Activated naive CD4-positive, alpha-beta T cell treated with anti-CD3 and anti-CD28 coated beads, Interleukin-2, amount 50 U/mL, for 16 hours (primary cell): ENCODE measurements at places on chromosomes 1 and 21.

- DNase-seq: no peak
These were observed 67.2 kb upstream of the FOXD3 start for GRCh38 chr1:63255153-63255552.

GRCh38 chr1:244780311-244780710, 55.1 kb upstream of the COX20 start:
- DNase-seq: no peak

- no peak for DNase-seq
These were observed 1078.3 kb downstream of the TTLL7 start for GRCh38 chr1:82920418-82921248.

- DNase-seq: no peak
These were observed 7.8 kb downstream of the GPBP1L1 start for GRCh38 chr1:45678489-45678888.

DNA sequence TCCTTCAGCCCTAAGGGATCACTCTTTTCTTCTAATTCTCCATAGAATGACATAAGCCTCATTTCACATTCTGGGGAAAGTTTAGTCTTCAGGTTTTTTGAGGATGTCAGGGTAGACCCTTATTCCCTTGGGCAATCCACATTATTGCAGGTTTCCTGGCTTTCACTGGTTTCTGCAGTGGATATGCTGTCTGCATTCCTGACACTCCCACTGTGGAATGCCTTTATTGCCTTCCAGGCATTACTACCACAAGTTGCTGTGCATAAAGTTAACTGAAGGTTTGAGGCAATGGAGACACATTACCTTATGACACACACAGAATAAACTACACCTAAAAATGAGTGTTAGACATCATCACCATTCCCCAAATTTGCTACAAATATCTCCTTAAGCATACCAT, 12.7 kb downstream of the FASLG start:
- DNase-seq: no peak

DNA sequence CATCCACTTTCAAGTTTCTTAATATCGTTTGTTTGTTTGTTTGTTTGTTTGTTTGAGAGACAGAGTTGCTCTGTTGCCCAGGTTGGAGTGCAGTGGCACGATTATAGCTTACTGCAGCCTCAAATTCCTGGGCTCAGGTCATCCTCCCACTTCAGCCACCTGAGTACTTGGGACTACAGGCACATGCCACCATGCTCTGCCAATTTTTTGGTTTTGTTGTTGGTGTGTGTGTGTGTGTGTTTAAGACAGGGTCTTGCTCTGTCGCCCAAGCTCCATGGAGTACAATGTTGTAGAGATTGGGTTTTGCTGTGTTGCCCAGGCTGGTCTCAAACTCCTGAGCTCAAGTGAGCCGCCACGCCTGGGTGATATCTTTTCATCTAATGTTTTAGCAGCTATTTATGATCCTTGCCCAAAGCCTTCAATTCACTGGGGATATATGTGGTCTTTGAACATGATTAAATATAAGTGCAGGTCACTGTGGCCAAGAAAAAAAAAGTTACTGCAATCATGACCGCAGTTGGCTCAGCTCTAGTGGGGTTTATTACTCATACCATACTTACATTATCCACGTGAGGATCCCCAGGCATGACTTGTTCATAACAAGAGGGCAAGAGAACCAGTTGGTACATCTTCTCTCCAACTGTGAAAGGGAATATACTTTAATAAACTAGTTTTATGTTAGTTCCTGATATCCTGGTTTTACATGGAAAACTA, 8.0 kb downstream of the RRP1B start:
- no peak for DNase-seq

GRCh38 chr1:152039461-152039860, 2.7 kb upstream of the S100A11 start:
- no peak for DNase-seq

- no peak for DNase-seq
These were observed 9.3 kb downstream of the SLAMF7 start for GRCh38 chr1:160748181-160748877.

DNA sequence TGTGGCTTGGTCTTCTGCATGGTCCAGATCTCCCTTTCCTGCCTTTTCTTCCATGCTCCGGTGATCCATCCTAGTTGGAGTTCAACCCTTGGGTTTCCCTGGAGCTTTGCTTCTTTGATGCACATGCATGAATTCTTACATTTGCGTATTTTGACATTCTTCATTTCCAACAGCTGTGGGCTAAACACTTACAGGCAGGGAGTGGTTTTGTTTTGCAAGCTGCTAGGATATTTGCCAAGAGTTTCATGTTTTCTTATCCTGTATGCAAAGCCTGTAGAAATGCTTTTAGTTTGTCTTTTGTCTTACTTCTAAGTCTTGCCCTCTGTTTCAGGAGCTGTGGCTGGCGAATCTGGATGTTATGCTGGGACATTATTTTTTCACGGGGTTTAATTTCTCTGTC, 90.3 kb upstream of the PAXBP1 start:
- DNase-seq: no peak

DNA sequence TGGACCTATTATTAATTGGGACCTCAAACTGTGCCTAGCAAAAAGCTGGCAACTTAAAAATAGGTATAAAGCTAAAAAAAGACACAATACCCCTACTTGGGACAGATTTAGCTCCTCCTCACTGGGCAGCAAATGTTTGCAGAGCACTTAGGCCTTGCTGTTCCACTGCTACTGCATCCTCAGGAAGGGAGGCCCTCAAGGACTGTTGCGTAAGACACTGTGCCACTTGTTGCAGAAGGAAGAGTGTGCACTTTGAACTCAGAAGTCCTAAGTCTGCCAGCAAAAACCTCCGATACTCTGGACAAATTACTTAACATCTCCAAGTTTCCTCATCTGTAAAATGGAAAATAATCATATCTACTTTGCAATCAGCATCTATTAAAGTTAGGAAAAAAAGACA, 322.9 kb downstream of the BARHL2 start:
- no peak for DNase-seq

DNA sequence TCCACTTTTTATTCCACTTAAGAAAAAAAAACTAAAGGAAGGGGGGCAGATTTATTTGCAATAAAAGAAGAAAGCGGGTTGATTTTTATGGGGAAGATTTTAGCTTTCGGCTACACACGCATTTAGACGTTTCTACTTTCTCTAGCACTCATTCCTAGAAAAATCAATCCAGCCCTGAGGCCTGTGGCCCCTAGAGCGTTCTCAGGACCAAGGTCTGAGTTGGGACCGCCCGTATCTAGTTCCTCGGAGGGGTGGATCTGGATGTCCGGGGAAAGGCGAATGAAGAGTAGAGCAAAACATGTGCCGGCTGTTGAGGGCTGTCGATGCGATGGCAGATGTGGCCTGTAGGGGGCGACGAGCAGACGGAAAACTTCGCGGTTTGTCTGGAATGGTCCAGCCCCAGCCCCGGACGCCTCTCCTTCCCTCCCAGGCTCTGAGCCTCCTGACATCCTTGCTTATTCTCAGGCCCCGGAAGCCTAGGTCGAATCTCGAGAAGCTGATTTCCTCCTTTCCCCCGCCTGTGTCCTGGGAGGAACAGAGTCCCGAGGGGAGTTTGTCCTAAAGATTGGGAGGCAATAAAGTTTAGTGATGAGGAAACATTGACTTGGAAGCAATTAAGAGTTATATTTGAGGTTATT, 5.2 kb downstream of the FOXD3 start:
- no peak for DNase-seq

DNA sequence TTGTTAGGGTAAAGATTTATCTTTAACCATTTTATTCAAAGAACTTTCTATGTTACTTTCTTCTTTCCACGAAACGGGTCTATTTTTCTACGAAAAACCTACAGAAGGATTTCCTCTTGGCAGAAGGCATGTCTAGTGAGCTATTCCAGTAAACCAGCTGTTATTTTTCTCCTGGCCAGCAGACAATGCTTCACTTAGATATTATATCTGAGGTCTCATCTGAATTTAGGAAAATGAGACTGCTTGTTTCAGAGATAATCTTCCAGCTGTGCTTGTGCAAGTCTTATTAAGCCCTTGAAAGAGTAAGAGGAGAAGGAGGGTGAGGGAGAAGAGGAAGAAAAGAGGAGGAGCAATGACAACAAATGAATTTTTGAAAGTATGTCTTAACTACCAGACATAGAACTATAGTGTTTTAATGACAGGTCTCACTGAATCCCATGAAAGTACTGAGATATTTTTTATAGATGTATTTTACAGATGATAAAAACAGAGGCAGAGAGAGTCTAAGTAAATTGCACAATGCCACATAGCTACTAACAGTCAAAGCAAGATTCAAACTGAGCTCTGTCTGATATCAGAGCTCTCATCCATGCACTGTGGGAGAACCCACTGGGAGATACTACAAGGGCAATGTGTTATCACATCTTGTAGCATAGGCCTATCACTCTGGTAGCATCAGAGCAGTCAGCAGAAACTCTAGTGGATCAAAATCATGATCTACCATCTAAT, 54.6 kb upstream of the SAMSN1 start:
- no peak for DNase-seq

DNA sequence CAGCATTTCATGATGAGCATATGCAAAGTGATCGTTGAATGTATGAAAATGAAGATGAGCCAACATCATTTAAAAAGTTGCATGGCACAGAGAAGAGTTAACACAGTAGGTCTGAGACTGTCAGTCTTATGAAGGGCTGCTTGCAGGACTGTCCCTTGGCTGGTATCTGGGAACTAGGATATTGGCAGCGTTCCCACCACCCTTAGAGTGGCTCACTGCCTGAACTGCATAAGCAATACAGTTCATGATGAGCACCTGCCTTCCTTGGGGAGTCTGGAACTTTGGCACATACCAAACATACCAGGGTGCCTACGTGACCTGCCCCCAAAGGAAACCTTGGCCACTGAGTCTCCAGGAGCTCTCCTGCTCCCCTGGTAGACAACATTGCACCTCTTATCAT, 161.8 kb downstream of the DSCAM start:
- no peak for DNase-seq

DNA sequence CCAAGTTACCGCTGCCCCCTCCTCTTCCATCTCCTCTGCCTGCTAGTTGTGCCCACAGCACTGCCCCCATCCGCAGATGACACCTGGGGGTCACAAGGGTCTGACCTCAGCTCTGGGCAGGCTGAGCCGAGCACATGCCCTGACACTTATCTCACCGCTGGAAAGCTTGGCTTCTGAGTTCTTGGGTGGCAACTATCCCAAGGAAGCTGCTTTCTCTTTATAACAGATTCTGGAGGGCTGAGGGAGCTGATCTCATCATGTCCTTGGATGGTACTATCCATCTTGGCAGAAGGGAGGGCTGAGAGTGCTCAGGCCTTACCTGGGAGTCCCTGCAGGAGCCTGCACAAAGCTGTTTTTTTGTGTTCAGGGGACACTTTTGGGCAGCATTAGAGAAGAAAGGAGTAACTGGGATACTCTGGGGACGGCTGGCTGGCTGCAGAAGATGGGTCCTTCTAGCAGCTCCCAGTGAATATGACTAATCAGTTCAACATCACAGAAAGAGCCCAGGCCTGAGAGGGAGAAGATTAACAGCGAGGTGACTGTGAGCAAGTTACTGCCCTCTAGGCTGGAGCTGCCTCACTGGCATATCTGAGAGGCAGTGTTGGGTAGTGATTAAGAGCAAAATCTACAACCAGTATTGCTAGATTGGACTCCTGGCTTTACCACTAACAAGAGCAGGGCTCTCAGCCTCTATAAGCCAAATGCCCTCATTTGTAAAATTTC, 71.6 kb downstream of the PLXNA2 start:
- no peak for DNase-seq

DNA sequence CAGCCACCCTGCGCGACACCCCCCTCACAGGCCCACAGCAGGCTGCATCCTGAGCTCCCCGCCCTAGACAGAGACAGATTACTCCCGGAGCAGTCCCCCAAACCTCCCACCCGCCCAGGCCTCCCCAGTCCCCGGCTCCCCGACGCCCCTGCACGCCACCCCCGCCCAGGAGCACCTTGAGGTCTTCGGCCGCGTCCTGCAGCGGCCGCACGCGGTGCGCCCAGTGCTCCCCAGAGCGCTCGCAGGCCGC, 731 bp downstream of the TRIM11 start:
- DNase-seq: no peak

DNA sequence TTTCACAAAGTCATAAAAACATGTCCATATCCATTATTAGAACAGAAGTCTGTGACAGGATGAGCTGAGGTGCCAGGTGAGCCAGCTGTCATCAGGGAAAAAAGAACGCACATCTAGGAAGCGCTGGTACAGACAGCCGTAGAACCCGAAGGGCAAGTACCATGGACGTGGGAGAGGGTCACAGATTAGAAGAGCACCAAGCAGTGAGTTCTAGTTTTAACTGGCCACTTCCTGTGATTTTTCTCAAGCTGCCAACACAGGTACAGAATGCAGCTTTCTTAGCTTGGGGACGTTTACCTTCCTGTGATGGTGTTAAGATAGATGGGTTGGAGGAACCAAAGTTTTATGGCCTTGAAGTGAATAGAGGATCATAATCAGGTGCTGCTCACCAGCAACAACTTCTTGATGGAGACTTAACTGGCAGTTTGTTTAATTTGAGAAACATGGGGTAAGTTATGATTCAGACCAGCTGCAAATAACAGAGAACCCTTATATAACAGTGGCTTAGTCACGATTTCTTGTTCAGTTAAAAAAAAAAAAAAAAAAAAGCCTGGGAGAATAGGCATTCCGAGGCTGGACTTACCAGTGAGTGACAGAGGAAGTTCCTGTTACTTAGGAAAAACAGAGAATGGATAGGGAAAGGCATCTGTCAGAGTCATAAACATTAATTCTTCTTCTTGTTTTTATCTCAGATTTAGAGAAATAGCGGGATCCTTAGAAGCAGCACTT, 30.9 kb downstream of the AGT start:
- no peak for DNase-seq

GRCh38 chr1:115412733-115413132, 74.7 kb upstream of the NGF start:
- DNase-seq: no peak

DNA sequence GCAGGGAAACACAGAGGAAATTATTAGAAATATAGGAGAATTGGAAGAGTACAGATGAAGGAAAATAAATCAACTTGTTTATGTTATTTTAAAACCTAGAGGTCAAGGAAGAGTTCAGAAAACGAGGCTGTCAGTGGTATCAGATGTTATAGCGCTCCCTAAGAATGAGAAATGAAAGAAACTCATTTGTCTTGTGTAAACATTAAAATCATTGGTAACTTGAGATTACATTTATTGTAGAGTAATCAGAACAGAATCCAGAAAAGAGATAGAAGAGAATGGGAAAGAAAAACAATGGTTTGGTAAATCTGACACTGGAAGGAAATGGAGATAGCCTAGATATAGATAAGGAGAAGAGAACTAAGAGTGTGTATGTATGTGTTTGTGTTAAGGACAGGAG, 106.4 kb downstream of the ATF6 start:
- DNase-seq: no peak

GRCh38 chr1:181136738-181137122, 48.2 kb downstream of the IER5 start:
- no peak for DNase-seq
